ENCODE measurements at places on chromosomes 12 and 14. TPM values are rescaled to one million over a fixed set of nuclear protein-coding genes. Genes with fewer than 3 reads are reported as not detected.

- no peak for DNase-seq
Measured at GRCh38 chr12:119334430-119335170, at the start of gene CCDC60. CCDC60 (plus strand) TSS chr12:119334729; CDS start chr12:119335177, 448 bp downstream.

DNA sequence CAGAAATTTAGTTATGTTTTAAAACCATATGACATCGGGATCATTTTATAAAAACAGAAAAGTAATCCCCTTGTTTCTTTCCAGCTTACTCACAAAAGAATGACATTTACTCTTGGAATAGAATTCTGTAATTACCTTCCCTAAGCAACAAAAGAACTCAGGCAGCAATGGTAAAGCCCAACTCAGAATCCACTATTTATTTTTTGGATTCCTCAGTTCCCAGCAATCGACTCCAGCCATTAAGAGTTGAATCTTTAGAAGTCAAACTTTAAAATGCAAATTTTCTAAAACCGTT is 65.9 kb downstream of the FOXN3 start:
- no peak for DNase-seq

GRCh38 chr12:51196547-51196946 is 21.3 kb downstream of the POU6F1 start:
- DNase-seq: no peak

GRCh38 chr12:88904705-88905104 is 324.4 kb upstream of the KITLG start:
- DNase-seq: no peak

The KRT85 gene
- total RNA-seq: not detected

- no peak for DNase-seq
Measured at GRCh38 chr12:69497308-69498026, 27.3 kb downstream of the FRS2 start.

The E2F7 gene
- 0.08 TPM for total RNA-seq

GRCh38 chr12:115042341-115042740 is 358.4 kb upstream of the TBX3 start:
- no peak for DNase-seq

GRCh38 chr12:45584336-45584735 is 145.2 kb upstream of the ARID2 start:
- no peak for DNase-seq

The ACACB gene
- total RNA-seq: 167 TPM

DNA sequence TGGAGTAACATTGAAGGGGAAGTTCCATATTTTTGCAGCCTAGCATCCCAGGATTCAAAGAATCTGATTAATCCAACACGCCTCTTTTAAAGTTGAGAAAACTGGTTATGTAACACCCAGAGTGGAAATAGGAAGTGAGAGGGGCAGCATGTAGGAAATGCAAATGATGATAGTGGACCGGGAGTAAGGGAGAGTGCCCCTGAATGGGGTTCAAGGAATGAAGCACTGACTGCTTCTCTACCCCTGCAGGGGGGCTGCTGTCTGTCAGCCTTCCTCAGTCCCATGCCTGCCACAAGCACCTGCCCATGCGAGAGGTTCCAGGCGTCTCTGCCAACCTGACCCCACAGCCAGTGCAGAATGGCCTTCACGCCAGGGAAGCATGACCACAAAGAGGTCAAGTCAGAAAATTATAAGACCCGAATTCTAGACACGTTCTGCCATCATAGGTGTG is 126.5 kb upstream of the CCND2 start:
- DNase-seq: no peak

DNA sequence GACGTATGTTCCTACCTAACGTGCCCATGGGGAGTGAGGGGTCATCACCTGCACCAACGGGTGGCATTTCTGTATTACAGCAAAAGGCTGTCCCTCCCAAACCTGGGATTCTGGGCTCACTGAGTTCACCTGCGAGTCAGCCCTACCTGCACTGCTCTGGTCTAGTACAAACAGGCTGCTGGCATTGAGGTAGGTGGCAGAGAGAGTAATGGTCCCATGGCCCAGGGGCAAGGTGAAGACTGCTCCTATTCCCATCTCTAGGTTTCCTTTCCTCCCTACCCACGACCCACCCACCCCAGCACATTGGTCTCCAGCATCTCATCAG is 421 bp downstream of the SUOX start:
- DNase-seq: no peak

- DNase-seq: no peak
Measured at GRCh38 chr12:19199332-19199731, 69.8 kb downstream of the PLEKHA5 start.

The ABCB9 gene
- 3.9 TPM for total RNA-seq

DNA sequence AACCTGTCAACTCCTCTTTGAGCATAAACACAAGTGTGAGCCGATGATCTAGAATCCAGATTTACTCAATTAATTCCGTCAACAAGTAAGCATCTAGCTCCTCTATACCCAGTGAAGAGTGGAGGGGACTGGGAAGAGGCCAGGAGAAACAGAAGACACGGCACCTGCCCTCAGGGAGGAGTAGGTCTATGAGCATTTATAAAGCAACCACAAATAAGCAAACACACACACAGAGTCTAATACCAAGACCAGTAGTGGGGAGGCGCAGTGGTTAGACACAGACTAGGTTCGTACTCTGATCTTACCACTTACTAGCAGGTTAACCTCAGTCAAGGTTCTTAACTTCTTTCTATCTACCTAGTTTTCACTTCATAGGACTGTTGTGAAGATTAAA is 5.9 kb upstream of the FOXN3 start:
- no peak for DNase-seq
